ENCODE measurements at places on chromosomes 5 and 9.

- ATAC-seq, result no peak
Measured at GRCh38 chr5:107512029-107512428, 158.7 kb downstream of the EFNA5 start.

DNA sequence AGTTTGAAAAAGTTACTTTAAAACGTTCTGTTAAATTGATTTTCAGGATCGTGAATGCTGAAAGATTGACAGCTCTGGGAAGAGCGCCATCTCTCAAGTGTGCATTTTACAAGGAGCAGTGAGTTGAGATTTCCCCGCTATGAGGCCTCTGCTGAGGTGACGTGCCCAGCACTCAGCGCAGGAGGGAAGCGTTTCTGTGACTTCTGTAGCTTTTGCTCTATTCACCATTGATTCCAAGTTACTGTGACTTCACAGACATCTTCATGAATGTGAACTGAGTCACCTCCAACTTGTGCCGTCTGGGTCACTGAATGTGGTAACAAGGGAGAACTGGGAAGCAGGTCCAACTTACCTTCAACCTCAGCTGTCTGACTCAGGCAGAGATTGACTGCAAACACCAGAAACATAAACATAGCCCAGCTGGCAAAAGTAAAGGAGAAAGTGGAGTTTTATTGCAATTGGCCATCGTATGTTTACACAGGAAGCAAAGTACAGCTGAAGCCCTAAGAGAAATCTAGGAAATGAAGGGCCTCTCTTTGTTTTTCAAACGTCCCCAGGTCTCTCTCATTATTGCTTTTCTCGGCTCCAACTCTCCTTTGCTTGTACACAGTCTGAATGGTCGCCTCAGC lies 428.8 kb upstream of the CLINT1 start:
- no peak for ATAC-seq

- no peak for ATAC-seq
Measured at GRCh38 chr5:80920333-80920732, 39.8 kb upstream of the RASGRF2 start.

DNA sequence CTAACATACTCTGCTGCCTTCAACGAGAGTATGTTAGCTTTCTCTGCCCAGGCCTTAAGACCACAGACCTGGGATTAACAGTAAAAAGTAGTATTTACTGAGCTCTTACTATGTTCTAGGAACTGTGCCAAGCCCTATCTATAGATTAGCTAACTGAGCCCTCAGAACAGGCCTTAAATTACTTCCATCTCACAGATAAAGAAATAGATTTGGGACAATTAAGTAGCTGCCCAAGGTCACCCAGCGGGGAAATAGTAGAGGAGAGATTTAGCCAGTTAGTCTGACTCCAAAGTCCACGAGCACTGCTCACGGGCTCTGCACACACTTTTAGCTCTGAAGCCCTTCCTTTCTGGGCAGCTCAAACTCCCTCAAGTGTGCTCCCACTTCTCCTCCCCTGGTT lies 64.5 kb upstream of the EQTN start:
- no peak for ATAC-seq

GRCh38 chr9:113398796-113399195 lies 2.3 kb downstream of the ALAD start:
- ATAC-seq, result no peak

DNA sequence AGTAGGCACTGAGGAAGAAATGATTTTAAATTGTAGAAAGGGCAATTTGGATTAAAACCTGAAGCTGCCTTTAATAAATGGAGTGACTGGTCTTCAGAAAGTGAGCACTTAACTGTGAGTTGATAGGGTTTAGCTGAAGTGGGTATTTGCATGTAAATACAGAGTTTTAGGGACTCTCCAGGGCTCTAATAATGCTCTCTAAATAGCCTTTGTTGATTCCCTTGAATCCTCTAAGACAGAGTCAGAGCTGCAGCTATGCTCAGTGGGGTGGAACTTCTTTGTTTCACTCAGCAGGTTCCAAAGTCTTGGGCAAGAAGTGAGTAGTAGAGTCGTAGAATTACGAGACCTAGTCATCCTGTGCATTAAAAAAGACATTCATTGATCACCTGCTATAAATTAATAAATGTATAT lies 21.4 kb downstream of the GLRA1 start:
- peak; percentile 43 for ATAC-seq
